ENCODE measurements at places on chromosomes 13 and 19.

DNA sequence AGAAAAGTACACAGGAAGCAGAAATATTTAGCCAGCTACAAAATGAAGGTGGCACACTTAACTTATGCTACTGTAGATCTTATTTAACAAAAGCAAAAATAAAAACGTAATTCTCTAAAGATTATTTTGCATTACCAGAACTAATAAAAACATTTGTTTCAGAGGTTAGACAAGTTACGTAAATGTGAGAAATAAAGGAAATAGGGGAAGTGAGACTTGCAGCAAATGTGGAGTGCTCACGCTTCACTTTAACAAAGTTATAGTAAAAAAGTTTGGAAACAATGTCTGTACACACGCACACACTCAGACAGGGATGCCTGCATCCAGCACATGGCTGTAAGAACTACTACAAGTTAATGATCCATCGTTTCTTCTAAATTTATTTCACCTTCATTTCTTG, 83.7 kb downstream of the NALCN start:
- DNase-seq = no peak

DNA sequence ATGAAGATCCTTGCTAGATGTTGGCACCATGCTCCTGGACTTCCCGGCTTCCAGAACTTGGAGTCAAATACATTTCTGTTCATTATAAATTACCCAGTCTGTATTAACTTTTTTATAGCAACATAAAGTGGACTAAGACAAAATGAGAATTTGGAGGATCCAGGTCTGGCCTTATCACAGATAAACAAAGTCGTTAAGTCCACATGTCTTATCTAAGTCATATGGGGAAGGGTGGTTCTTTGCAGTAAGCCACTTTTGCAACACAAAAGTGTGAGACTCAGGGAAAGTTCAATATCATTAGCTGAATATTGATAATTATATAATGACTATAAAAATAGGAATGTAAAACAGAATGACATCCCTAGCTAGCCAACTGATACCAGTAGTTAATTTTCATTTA, 91.6 kb upstream of the SIAH3 start:
- no peak for DNase-seq

DNA sequence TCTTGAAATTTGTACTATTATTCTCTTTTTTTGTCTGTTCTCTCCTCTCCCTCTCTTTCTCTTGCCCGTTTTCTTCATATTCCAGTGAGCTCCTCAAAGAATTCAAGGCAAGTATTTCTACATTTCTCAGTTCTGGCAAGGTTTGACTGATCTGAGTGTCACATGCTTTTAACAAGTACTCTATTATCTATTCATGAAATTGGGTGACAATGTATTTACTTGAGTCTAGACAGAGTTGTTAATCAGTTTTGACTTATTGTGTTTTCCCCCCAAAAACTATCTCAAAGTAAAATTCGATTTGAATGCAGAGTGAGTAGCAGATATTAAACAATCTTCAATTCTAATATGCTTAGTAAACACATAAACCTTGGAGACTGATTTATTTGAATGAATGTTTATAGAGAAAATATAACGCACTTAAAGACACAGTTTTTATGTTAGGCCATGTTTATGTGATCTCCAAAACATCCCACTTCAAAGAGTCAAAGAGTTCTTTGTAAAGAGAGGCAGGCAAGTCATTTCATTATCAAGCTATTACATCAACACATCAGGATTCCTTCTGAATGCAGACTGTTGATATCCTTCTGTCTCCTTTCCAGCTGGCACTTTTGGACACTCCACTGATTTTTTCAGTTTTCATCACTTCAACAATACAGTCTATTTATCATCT, 166.6 kb downstream of the SLITRK6 start:
- no peak for DNase-seq

GRCh38 chr13:75787249-75787928, 151.3 kb downstream of the LMO7 start:
- DNase-seq = no peak

GRCh38 chr19:29107831-29108230, 105.1 kb downstream of the UQCRFS1 start:
- no peak for DNase-seq

GRCh38 chr13:80742033-80742432, 401.1 kb upstream of the SPRY2 start:
- DNase-seq = no peak

GRCh38 chr13:37097076-37097475, 8.4 kb downstream of the CSNK1A1L start:
- no peak for DNase-seq

DNA sequence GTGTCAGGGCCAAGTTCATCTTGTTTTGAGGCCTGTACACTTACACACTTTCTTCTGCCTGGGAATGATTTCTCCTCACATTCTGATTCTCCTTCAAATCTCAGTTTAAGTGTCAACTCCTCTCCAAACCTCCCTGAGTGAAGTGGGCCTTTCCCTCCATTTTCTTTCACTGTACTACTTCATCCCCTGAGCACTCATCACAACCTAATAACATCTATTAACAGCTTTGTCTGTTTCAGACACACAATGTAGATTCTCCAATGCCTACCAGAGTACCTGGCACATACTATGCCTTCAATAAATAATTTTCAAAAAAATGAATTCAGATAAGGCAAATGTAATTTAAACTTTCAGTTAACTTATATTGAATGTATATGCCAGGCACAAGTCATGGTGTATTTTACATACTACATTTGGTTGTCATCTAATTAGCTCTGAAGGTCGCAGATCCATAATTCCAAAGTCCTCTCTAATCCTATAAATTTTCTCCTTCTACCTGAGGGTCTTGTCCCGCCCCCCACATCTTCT, 357 bp upstream of the COG6 start:
- no peak for DNase-seq

DNA sequence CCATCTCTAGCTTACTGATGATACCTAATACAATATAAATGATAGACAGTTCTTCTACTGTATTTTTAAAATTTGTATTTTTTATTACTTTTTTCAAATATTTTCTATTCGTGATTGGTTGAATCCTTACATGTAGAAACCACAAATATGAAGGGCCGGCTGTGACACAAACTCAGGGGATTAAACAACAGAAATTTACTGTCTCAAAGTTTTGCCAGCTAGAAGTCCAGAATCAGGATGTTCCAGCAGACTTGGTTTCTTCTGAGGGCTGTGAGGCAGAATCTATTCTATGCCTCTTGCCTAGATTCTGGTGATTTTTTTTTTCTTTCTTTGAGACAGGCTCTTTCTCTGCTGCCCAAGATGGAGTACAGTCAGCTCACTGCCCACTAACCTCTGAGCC, 13.8 kb downstream of the FPR1 start:
- DNase-seq = no peak

DNA sequence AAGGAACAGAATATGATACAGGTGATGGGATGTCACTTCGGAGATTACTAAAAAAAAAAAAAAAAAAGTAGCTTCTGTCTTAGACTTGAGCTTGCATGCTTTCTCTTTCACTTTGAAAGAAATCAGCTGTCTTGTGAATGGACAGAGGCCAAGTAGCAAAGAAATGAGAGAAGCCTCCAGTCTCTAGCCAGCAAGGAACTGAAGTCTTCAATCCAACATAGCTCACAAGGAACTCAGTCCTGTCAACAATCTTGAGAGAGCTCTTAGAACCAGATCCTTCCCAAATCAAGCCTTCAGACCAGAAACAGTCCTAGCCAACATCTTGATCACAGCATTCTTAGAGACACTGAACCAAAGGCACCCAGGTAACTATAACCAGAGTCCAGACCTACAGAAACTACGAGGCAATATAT, 7.7 kb downstream of the N4BP2L2 start:
- no peak for DNase-seq

GRCh38 chr13:110471156-110471832, 90.2 kb downstream of the RAB20 start:
- no peak for DNase-seq

GRCh38 chr13:85379433-85379832, 419.8 kb downstream of the SLITRK6 start:
- DNase-seq = no peak

GRCh38 chr19:40690050-40690692, at the start of gene NUMBL:
NUMBL (minus strand) TSS chr19:40690651; CDS start chr19:40690483, 168 bp downstream.
- DNase-seq = no peak

GRCh38 chr13:46761866-46762265, 35.1 kb downstream of the ESD start:
- DNase-seq = no peak

DNA sequence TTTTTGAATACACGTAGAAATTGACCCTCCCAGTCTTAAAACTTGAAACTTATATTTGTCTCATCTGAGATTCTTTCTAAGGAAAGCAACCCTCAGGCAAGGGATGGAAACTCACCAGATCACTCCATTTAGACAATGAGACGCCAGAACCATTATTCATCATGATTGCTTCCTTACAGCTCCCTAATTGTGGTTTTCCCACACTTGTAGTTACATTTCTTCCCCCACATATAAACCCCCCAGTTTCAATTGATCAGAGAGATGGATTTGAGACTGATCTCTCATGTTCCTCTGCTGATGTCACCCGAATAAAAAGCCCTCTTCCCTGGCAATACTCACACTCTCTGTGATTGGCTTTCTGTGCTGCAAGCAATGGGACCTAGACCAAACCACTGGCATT, 197.9 kb upstream of the STARD13 start:
- DNase-seq = no peak

- no peak for DNase-seq
Observed at GRCh38 chr19:4453232-4454179, 4.1 kb downstream of the UBXN6 start.

DNA sequence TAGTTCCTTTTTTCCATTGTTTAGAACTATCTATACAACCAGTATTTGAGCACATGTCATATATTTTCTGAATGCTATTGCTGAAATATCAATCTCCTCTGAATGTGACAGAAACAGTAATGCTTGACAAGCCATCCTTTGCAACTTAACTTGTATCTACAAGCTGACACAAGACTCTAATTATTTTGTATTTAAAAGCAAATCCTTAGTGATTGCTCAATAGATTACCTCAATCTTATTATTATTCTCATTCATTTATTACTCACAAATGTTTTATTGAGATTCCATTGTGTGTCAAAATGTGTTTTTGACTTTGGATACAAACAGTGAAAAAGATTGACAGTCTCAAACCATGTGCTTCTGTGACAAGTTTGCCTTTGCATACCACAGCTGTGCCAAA, 787.8 kb upstream of the PRR20A start:
- no peak for DNase-seq

GRCh38 chr19:39408392-39409207, 2.0 kb downstream of the ZFP36 start:
- no peak for DNase-seq

DNA sequence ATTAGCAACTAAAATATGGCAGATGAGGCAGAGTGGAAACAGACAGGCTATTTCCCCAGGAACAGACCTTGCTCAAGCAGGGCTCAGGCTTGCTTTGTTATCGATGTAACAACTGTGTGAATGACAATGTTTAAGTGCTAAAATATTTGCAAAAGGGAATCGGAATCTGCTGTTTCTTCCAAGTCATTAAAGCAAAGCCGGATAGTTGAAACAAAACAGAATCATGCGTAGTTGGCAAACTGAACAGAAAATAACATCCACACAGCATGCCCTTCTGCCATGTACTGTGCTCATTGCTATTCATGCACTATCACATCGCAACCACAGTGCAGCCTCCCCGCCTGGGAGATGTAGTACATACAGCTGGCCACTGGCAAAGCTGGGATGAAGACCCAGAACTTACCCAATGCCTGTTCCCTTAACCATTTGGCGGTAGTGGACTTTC, 799.1 kb downstream of the DIAPH3 start:
- DNase-seq = no peak

DNA sequence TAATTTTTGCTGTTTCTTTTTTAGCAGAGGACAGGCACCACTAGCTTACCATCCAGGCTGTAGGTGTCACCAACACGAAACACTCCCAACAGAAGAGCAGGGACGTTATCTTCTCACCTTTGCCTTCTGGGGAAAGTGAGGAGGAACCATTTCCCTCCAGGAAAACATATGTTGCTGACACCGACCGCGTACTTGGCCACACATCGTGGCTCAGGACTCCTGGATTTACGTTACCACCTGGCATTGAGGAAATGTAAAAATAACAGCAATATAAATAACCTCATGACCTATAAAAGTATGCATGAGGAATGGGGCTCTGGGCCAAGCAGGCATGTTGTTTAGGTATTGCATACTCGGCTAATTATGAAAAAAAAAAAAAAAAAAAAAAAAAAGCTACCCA, 525.1 kb downstream of the MYO16 start:
- no peak for DNase-seq

- DNase-seq = no peak
Observed at GRCh38 chr19:16309643-16310042, 15.0 kb upstream of the KLF2 start.

- DNase-seq = no peak
Observed at GRCh38 chr13:113417008-113417751, 36.1 kb downstream of the ADPRHL1 start.

DNA sequence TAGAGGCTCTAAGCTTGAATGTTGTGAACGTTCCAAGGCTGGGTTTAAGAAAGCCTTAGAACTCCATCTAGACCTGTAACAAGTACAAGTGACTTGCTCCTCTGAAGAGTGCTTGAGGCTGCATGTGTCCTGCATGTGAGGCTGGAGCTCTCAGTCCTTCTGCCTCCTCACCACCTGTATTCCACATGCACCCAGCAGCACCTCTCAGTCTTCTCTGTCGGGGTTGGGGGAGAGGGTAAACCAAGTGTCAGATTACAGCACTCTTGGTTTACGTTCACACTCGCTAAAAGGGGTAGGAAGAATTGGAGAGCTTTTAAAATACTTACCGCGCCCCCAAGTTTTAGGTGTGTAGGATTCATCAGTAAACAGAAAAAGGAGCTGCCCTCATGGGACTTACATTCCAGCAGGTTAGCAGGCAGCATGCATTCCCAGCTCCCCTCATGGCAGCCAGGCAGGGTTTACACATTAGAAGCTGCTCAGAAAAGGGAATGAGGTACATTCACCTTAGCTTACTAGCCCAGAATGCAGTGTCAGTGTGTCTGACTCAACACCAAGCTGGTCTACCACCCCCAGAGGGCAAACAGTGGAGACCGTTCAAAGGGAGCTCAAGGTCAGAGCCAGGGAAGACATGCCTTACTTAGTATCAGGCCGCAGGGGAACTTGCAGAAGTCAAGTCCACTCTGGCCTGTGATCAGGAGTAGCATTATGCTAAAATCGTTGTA, 248.1 kb downstream of the PCCA start:
- DNase-seq = no peak

DNA sequence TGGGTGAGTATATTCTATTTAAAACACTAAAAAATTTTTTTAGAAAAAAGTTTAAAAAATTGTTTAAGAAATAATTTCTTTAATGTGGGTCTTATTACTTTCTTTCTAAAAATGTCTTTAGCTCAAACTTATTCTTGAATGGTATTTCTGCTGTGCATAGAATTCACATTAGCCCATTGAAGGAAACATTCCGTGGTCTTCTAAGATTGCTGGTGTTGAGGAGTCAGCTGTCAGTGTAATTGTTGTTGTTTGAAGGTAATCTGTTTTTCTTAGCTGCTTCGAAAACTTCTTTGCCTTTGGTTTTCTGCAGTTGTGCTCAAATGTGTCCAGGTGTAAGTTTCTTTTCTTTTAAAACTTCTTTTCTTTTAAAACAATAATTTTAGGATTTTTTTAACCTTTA, 85.4 kb upstream of the KLF12 start:
- DNase-seq = no peak
